A549 treated with GW870086 at 1 μM for 4 hours (cell line): ENCODE measurements at places on chromosomes 2 and 18. TPM values are rescaled to one million over a fixed set of nuclear protein-coding genes. Genes with fewer than 3 reads are reported as not detected.

The FSIP2 gene
- not detected in 5 replicates for total RNA-seq

The PSD4 gene
- 10.8 to 13.2 TPM (median 12.7 TPM) in 5 replicates for total RNA-seq

The RNMT gene
- 17.1 to 19.7 TPM (median 17.7 TPM) in 5 replicates for total RNA-seq

The UGT1A8 gene
- 0.07 to 0.28 TPM in 2 of 5 replicates, not detected in the others for total RNA-seq

The PLEKHH2 gene
- 1.3 to 2.3 TPM (median 2.0 TPM) in 5 replicates for total RNA-seq

The PMAIP1 gene
- total RNA-seq, result 14.2 to 18.0 TPM (median 15.6 TPM) in 5 replicates

The DHRS9 gene
- 2.7 to 4.2 TPM (median 3.5 TPM) in 5 replicates for total RNA-seq

The ZNF638 gene
- 58.3 to 76.1 TPM (median 60.9 TPM) in 5 replicates for total RNA-seq

The TFCP2L1 gene
- total RNA-seq, result 6.2 to 7.5 TPM (median 6.9 TPM) in 5 replicates

The PKDCC gene
- total RNA-seq, result 17.2 to 22.3 TPM (median 20.3 TPM) in 5 replicates

The STON1 gene
- 0.31 to 0.56 TPM (median 0.38 TPM) in 5 replicates for total RNA-seq

The PTPRN gene
- total RNA-seq, result 0.95 to 1.9 TPM (median 1.5 TPM) in 5 replicates

The TMEM247 gene
- total RNA-seq, result not detected in 5 replicates

The DRC1 gene
- 0.19 to 0.45 TPM (median 0.30 TPM) in 5 replicates for total RNA-seq

The CNTNAP5 gene
- total RNA-seq, result not detected in 5 replicates

The EPB41L3 gene
- total RNA-seq, result 0.09 to 0.21 TPM (median 0.17 TPM) in 4 of 5 replicates, not detected in the other

The SLC23A3 gene
- total RNA-seq, result 0.39 to 1.6 TPM (median 0.51 TPM) in 5 replicates

The FER1L5 gene
- total RNA-seq, result not detected in 5 replicates

The EHD3 gene
- 7.0 to 8.3 TPM (median 7.7 TPM) in 5 replicates for total RNA-seq

The CERKL gene
- 0.13 to 0.51 TPM (median 0.23 TPM) in 5 replicates for total RNA-seq

The PRKAG3 gene
- not detected in 5 replicates for total RNA-seq

The CCDC148 gene
- 0.26 to 1.1 TPM (median 0.62 TPM) in 5 replicates for total RNA-seq

The SNTG2 gene
- total RNA-seq, result not detected in 5 replicates

The EFEMP1 gene
- total RNA-seq, result 28.4 to 50.0 TPM (median 45.7 TPM) in 5 replicates

The ZCCHC2 gene
- 7.8 to 11.7 TPM (median 9.6 TPM) in 5 replicates for total RNA-seq

The FAM124B gene
- total RNA-seq, result 0.05 TPM in 1 of 5 replicates, not detected in the others

The KIF5C gene
- 0.30 to 0.39 TPM (median 0.32 TPM) in 5 replicates for total RNA-seq

The ACTG2 gene
- total RNA-seq, result 0.29 to 0.47 TPM (median 0.37 TPM) in 4 of 5 replicates, not detected in the other

The KIDINS220 gene
- 14.6 to 21.4 TPM (median 19.3 TPM) in 5 replicates for total RNA-seq

The MC5R gene
- total RNA-seq, result not detected in 5 replicates

The SERPINB4 gene
- total RNA-seq, result 0.07 to 0.26 TPM (median 0.15 TPM) in 5 replicates

The MEP1B gene
- total RNA-seq, result 0.05 TPM in 1 of 5 replicates, not detected in the others

The QPCT gene
- 20.7 to 24.1 TPM (median 21.2 TPM) in 5 replicates for total RNA-seq
